Dermis microvascular lymphatic vessel endothelial cell (primary cell): ENCODE measurements at places on chromosomes 2 and 18. TPM values are rescaled to one million over a fixed set of nuclear protein-coding genes. Genes with fewer than 3 reads are reported as not detected.

Gene ZSCAN30
- total RNA-seq = 5.1 and 7.8 TPM in 2 replicates

Gene SCN3A
- total RNA-seq = 1.2 and 11.5 TPM in 2 replicates

DNA sequence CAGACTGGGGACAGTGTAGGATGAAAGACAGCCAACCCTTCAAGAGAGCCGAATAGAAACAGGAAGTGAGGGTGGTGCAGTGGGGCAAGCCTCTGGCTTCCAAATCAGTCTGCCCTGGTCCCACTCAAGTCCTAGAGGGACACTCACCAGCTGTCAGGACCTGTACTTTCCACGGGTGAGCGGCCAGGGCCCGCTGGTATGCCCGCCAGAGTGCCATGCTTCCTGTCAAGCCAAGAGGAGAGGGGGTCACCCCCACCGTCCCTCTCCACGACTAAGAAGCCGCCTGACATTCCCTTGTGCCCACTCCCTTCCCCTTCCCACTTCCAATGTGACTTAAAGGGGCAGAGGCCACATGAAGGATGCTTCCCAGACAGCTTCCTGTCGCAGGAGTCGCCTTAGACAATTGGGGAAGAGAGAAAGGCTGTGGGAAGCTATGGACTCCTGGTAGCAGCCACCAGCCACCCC, 564 bp downstream of the MPV17 start:
- no peak for DNase-seq

DNA sequence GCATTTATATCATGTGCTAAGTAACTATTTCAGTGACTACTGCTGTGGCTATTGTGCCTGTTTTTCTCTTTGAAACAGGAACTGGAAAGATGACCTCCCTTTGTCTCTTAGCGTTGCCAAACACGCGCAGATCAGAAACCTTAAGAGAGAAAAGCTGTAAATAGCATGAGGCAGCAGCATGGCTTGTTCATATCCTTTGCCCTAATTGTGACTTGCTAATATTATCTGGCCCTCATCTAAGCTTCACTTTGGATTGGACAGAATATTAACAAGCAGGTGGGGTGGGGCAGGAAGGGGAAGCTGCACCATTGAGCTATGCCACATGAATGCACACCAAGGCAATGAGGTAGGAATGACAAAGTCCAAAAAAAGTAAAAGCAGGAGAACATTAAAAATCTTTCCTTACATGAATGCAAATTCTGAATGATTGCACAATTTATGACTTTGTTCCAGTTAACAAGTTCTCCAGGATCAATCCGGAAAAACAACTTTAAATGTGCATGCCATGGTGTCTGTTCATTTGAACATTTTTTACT, 128.4 kb downstream of the IRS1 start:
- DNase-seq = no peak

- DNase-seq = no peak
These were observed 66.4 kb upstream of the EPAS1 start for GRCh38 chr2:46230677-46231425.

Gene CHST9
- total RNA-seq = not detected in 2 replicates

GRCh38 chr2:163701399-163702195, 34.2 kb downstream of the FIGN start:
- no peak for DNase-seq

DNA sequence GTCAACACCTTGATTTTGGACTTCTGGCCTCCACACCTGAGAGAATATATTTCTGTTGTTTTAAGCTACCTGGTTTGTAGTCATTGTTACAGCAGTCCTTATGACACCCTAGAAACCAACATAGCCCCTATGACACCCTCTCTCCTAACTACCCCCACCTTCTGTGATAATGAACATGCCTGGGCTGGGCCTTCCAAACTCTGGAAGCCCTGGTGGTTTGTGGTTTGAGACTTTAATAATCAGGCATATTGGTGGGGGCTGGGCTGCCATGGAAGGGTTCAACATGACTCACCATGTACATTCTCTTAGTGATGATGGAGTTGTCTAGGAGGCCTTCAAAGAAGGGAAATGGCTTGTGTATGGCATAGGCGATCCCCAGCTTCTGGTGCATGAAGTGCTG, 3.3 kb downstream of the SP110 start:
- no peak for DNase-seq

- no peak for DNase-seq
These were observed 1135.6 kb upstream of the FAM98A start for GRCh38 chr2:34734662-34735061.

DNA sequence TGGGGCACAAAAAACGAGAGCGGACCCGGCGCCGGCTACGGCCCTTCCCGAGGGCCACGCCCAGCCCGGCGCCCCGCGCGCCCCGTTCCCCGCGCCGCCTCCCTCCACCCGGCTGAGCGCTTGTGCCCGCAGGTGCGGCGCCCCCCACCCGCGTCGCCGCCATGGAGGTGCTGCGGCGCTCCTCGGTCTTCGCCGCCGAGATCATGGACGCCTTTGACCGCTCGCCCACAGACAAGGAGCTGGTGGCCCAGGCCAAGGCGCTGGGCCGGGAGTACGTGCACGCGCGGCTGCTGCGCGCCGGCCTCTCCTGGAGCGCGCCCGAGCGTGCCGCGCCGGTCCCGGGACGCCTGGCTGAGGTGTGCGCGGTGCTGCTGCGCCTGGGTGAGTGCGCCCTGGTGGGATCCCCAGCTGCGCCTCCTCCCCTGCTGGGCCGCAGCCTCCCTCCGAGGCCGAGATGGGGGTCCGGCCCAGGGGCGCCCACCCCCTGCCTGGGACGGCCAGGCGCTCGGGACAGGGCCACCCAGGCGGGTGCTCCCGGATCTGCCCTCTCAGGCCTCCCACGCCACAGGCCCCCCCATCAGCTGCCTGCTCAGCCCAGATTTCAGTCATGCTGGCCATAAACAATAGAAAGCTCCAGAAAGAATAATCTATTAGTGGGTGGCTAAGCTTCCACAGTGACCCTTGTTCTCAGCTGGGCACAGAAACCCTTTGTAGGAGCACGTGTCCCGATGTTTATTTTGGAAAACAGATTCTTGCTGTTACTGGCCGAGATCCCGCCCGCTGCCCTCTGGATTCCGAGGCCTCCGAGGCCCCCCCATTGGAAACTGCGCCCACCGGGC, 997 bp downstream of the BOK start:
- DNase-seq = peak; percentile 68

Gene WDSUB1
- total RNA-seq = 3.7 and 7.1 TPM in 2 replicates
